ENCODE measurements at places on chromosomes 7 and 10.

GRCh38 chr10:131077031-131077430 is 234.5 kb downstream of the TCERG1L start:
- DNase-seq, result no peak

- DNase-seq, result no peak
Observed at GRCh38 chr7:141053626-141054025, 20.2 kb upstream of the TMEM178B start.

- DNase-seq, result no peak
Observed at GRCh38 chr10:24862589-24862988, 89.8 kb downstream of the PRTFDC1 start.

DNA sequence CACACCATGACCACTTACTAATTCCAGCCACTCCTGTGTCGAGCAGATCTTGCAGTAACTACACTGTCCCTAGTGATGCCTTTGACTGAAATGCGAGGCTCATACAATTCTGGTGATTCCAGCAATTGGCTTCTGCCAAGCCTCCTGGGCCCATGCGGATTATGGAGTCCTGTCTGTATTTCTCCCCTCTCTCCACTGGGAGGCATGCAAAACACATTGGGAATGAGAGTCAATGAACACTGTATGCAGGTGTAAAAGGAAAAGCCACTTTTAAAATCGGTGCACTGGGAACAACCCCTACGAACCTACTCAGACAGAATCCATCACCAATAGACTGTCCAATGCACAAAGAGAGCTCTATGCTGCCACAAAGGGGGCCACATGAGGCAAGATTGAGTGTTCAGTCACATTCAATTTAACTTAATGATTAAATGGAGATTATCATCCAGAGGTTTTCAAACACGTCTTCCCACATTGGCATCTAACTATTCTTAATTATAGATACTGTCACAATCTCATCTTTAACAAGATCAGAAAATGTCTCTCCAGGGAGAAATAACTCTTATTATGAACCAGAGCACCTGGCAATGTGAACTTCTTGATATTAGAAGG is 550.6 kb downstream of the GLRX3 start:
- DNase-seq, result no peak

DNA sequence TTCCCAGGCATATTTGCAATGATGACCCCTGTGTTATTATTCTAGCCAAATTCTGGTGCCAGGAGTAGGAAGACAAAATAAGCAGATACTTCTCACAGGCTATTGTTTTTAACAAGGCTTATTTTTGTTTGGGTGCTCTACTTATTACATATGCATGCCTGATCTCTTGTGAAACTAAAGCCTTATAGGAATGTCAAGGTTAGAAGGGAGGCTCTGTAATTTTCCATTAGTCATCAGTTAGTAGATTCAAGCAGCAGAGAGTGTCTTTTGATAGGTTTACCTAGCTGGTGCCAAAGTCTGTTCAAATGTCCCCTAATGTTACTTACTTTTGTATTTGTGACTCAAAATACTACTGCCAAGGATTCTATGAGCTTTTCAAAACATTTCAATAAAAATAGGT is 11.7 kb upstream of the TMEM106B start:
- no peak for DNase-seq

DNA sequence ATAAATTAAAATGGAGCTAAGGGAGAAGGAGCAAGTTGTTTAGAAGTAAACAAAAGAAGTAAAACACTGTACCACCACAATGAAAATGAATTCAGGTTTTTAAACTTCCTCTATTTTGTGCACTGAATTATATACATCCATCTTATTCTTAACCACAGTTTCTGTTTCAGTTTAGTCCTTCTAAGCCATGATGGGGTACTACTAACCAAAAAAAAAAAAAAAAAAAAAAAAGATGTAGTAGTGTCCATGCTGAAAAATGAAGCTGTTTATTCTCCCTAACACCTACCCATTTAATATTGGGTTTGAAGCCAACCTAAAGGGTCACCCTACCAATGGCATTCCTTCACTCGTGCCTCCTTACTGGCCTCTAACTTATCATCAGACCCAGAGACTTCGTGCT is 3.4 kb upstream of the BMPR1A start:
- no peak for DNase-seq

All from SIG-M5 (cell line).